ENCODE measurements at places on chromosomes 1 and 21. TPM values are rescaled to one million over a fixed set of nuclear protein-coding genes. Genes with fewer than 3 reads are reported as not detected.
A peak's percentile ranks its signal among the peaks of the same experiment; 100 is the strongest.

DNA sequence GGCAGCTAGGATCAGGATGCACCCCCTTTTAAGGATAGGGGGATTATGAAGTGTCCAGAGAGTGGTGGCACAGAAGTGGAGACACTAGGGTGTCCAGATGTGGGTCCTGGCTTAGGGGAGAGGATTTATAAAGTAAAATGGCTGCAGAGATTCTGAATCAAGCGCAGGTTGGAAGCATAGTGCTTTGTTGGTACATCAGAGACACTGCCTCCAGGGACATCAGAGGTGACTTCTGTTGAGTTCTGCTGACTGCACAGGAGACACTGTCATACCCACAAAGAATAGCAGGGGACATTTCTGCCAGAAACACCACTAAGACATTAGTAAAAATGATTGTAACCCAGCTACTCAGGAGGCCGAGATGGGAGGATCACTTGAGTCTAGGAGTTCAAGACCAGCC lies 16.4 kb downstream of the GPR137B start:
- DNase-seq = no peak

Gene ALX3
- polyA plus RNA-seq = not detected

Gene NEK2
- 11.1 TPM for polyA plus RNA-seq

Gene NBPF19
- polyA plus RNA-seq = 7.8 TPM

Gene SPRR2A
- not detected for polyA plus RNA-seq

GRCh38 chr1:59690171-59690930 lies 124.4 kb upstream of the HOOK1 start:
- peak; percentile 89 for DNase-seq

Gene NHLH2
- polyA plus RNA-seq = not detected

Gene SLC45A1
- polyA plus RNA-seq = 2.0 TPM

- DNase-seq = no peak
These were observed 103.6 kb upstream of the SNX7 start for GRCh38 chr1:98557895-98558294.

- DNase-seq = no peak
These were observed 311.3 kb downstream of the LRRIQ3 start for GRCh38 chr1:73886716-73887115.

- no peak for DNase-seq
These were observed 4.5 kb downstream of the LIN9 start for GRCh38 chr1:226304291-226304955.

Gene OR2T3
- not detected for polyA plus RNA-seq

GRCh38 chr1:167666416-167666815 lies 36.4 kb downstream of the RCSD1 start:
- DNase-seq = no peak

DNA sequence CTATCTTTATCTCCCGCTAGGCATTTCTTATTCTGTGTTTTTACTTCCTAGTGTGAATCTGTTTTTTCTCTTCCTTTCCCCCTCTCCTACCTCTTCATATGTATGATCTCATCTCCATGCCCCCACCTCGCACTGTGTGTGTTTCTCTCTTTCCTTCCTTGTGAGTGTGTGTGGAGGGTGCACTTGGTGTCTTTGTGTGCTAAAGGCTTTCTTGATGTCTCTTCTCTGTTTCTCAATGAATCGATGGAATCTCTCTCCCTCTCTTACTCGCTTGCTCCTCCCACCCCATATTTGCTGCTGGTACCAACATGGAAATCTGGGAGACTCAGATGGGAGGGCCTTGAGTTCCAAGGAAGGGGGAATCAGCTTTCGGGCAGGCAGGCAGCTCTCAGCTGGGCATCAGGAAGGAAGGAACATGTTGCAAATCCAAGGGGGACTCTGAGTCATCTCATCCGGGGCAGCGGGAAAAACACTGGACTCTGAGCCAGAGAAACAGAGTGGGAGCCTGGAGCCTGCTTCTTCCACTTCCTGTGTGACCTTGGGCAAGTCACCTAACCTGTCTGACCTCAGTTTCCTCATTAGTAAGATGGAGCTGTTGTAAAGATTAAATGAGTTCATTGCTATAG lies 147.5 kb downstream of the PTPRU start:
- DNase-seq = no peak

Data from large intestine (tissue), 12 donors.